ENCODE measurements at places on chromosomes 7 and 10. TPM values are rescaled to one million over a fixed set of nuclear protein-coding genes. Genes with fewer than 3 reads are reported as not detected.

- no peak for DNase-seq
These were observed 281.1 kb upstream of the LRRN3 start for GRCh38 chr7:110809832-110810231.

The HIF1AN gene
- 53.9 TPM for total RNA-seq

The C10orf67 gene
- not detected for total RNA-seq

The NODAL gene
- total RNA-seq = 41.1 TPM

The CYP3A5 gene
- total RNA-seq = 0.39 TPM

All from WTC11 (cell line).